ENCODE measurements at places on chromosomes 6 and 20. TPM values are rescaled to one million over a fixed set of nuclear protein-coding genes. Genes with fewer than 3 reads are reported as not detected.

GRCh38 chr6:19268117-19268516 lies 569.1 kb upstream of the ID4 start:
- no peaks in the 10 kb centered on the region for H3K4me1 ChIP-seq
- H3K27me3 ChIP-seq, result no peaks in the 10 kb centered on the region
- H3K4me3 ChIP-seq, result no peak overlapping the region
- H3K27ac ChIP-seq, result no peak overlapping the region
- no peaks in the 10 kb centered on the region for H3K36me3 ChIP-seq

GRCh38 chr6:32329141-32329540 lies 42.6 kb downstream of the TSBP1 start:
- no peak overlapping the region for H3K4me3 ChIP-seq
- no peaks in the 10 kb centered on the region for H3K4me1 ChIP-seq
- H3K27me3 ChIP-seq, result no peaks in the 10 kb centered on the region
- H3K27ac ChIP-seq, result no peak overlapping the region

Gene LPA
- not detected for total RNA-seq

Gene TPD52L2
- 102 TPM for total RNA-seq

Gene COL9A3
- 1.8 TPM for total RNA-seq

Gene CDC5L
- 18.1 TPM for total RNA-seq
